Tracheal epithelial cell (primary cell): ENCODE measurements at places on chromosomes 2 and 18. TPM values are rescaled to one million over a fixed set of nuclear protein-coding genes. Genes with fewer than 3 reads are reported as not detected.

Gene PLB1
- 0.64 and 0.72 TPM in 2 replicates for total RNA-seq

Gene NEU4
- not detected in 2 replicates for total RNA-seq

Gene GPR75
- total RNA-seq, result 0.96 and 1.1 TPM in 2 replicates

Gene MROH2A
- not detected in 2 replicates for total RNA-seq

Gene PSTPIP2
- total RNA-seq, result 8.9 and 14.5 TPM in 2 replicates

Gene EGR4
- not detected in 2 replicates for total RNA-seq

Gene IMMT
- 45.8 and 52.0 TPM in 2 replicates for total RNA-seq

Gene FAP
- total RNA-seq, result 0.85 and 2.7 TPM in 2 replicates

Gene SCN2A
- total RNA-seq, result 0.21 and 0.24 TPM in 2 replicates

Gene GAL3ST2
- total RNA-seq, result not detected in 2 replicates

Gene FEV
- total RNA-seq, result not detected in 2 replicates

Gene LRRC30
- total RNA-seq, result not detected in 2 replicates

Gene ALPP
- not detected in 2 replicates for total RNA-seq

Gene BOLL
- total RNA-seq, result not detected in 2 replicates

Gene ACKR3
- 14.7 and 21.7 TPM in 2 replicates for total RNA-seq

Gene C2orf80
- total RNA-seq, result not detected in 2 replicates

Gene SH2D6
- not detected in 2 replicates for total RNA-seq

Gene TACR1
- not detected in 2 replicates for total RNA-seq

Gene FEZ2
- total RNA-seq, result 41.1 and 52.5 TPM in 2 replicates

Gene ARHGEF4
- 50.6 and 66.1 TPM in 2 replicates for total RNA-seq

Gene NR4A2
- 0.24 and 0.43 TPM in 2 replicates for total RNA-seq

Gene ALKAL2
- total RNA-seq, result 2.2 TPM in 1 of 2 replicates, not detected in the other

Gene KCNG2
- total RNA-seq, result not detected in 2 replicates

Gene GULP1
- total RNA-seq, result 40.1 and 62.7 TPM in 2 replicates

Gene KIAA2012
- not detected in 2 replicates for total RNA-seq

Gene PMAIP1
- total RNA-seq, result 23.9 and 45.5 TPM in 2 replicates
